ENCODE measurements at places on chromosomes 7 and 10.

DNA sequence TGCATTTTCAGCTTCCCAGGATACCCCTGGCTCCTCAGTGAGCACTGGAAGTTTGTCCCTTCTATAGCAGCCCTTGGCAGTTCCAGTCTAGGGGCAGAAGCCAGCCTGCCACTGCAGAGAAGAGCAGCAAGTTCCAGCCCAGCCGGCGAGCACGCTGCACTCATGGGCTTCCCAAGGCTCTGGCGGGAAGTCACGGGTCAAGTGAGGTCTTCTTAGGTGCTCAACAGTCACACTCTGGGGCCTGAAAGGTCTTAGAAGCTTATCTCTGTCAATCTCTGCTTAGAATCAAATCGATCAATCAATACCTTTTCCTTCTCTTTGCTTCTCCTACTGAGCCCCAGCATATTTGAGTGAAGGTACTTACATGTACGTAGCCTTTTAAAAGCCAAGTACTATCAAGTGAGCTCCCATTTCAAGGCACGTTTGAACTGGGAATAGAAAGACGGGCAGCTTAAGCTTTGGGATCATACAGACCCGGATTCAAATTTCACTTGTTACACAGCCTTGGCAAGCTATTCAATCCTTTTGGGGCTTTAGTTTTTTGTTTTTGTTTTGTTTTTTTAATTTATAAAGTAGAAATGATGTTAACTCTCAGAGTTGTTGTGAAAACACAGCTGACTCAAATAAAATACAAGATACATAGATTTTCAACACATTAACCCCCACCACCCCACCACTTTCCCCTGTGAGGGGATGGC is 152.6 kb upstream of the KLF14 start:
- no peak for DNase-seq

DNA sequence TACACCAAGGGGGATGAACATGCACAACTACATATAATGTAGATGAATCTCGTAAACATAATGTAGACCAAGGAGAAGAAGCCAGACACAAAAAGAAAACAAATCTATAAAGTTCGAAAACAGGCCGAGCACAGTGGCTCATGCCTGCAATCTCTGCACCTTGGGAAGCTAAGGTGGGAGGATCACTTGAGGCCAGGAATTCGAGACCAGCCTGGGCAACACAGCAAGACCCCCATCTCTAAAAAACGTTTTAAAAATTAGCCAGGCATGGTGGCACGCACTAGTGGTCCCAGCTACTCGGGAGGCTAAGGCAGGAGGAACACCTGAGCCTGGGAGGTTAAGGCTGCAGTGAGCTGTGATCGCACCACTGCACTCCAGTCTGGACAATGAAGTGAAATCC is 68.5 kb downstream of the GLI3 start:
- DNase-seq: no peak

DNA sequence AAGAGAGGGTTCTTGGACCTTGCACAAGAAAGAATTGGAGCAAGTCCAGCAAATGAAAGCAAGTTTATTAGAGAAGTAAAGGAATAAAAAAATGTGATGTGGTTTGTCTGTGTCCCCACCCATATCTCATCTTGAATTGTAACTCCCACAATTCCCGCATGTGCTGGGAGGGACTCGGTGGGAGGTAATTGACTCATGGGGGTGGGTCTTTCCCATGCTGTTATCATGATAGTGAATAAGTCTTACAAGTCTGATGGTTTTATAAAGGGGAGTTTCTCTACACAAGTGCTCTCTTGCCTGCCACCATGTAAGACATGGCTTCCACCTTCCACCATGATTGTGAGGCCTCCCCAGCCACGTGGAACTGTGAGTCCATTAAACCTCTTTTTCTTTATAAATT is 39.2 kb upstream of the FZD9 start:
- no peak for DNase-seq

GRCh38 chr10:32205670-32206069 is 141.3 kb downstream of the EPC1 start:
- no peak for DNase-seq

Measured in NCI-H1930 (cell line).